ENCODE measurements at places on chromosomes 2 and 18.

GRCh38 chr18:22470248-22471235 lies 52.8 kb upstream of the CTAGE1 start:
- no peak for DNase-seq

DNA sequence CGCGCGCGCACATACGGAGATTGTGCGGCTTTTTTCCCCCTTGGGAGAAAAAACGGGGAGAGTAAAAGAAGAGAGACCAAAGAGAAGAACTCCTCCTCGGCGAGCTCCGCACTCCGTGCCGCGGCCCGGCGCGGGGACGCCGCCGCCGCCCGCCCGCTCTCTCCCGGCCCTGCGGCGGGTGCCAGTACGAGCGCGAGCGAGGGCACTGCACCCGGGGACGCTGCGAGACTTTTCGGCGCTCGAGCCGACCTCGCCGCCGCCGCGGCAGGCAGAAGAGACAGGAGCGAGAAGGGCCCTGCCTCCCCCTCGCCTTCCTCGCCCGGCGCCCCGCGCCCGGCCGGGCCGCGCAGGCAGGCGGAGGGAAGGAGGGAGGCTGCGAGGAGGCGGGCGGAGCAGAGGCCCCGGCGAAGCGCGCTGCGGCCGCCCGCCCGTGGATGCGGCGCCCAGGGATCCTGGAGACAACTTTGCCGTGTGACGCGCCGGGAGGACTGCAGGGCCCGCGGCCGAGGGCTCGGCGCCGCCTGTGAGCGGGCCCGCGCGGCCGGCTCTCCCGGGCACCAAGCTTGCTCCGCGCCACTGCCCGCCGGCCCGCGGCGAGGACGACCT lies 857 bp upstream of the INHBB start:
- DNase-seq: no peak

GRCh38 chr2:38274286-38275276 lies 102.5 kb downstream of the ATL2 start:
- peak; percentile 95 for DNase-seq

- DNase-seq: peak; percentile 69
These were observed 93.5 kb downstream of the UBE2E3 start for GRCh38 chr2:181073896-181074295.

GRCh38 chr2:3450385-3451010 lies 68.8 kb downstream of the ADI1 start:
- peak; percentile 16 for DNase-seq
